Activated T-cell treated with anti-CD3 and anti-CD28 coated beads, Interleukin-2, amount 50 U/mL, for 48 hours (primary cell): ENCODE measurements at places on chromosomes 12 and 14.

DNA sequence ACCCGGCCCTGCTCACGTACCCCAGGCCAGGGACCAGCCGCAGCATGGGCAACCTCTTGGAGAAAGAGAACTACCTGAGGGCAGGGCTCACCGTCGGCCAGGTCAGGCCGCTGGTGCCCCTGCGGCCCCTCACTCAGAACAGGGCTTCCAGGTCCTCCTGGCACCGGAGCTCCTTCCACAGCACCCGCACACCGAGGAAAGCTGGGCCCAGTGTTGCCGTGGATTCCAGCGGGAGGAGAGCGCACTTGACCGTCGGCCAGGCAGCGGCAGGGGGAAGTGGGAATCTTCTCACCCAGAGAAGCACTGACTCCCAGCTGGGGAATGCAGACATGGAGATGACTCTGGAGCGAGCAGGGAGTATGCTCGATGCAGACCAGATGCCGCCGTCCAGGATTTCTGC lies 7.9 kb upstream of the VAMP1 start:
- no peak for DNase-seq

DNA sequence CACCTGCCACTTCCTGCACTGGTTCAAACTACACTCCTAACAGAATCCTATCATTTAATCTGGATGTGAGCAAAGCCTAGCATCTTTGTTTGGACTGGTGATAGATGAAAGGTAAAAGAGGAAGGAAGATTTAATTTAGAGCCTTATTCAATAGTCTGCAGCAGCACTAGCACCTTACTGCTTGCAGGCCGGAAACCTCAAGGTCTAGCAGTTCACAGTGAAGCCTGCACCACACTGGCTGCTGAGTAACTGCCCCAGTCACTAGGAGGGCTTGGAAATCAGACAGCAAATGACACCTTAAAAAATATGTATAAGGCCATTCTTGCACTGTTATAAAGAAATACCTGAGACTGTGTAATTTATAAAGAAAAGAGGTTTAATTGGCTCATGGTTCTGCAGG lies 358.0 kb downstream of the DAD1 start:
- DNase-seq: no peak

DNA sequence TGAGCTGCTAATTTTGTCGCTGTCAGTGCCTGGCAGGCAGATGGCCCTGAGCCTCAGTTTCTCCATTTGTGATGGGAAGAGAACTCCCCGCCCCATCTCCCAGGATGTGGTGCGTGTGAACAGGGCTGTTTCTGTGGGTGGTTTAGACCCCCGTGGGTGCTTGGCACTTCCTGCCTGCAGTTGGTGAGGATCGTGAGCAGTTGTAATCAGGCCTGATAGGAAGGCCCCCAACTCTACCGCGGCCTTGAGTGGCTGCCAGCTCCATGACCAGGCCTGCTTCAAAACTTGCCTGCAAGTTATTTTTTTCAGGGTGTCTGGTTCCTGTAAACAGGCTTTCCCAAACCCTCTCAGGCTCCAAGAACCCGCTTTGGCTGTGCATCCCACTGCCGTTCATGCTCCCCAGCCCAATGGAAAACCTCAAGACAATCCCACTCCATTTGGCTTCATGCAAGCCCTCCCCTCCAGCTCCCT lies 138.4 kb downstream of the ZFP36L1 start:
- DNase-seq: peak; percentile 12

GRCh38 chr14:98721061-98721460 lies 550.9 kb downstream of the BCL11B start:
- DNase-seq: no peak

GRCh38 chr12:113142173-113142885 lies 6.8 kb upstream of the RASAL1 start:
- DNase-seq: no peak

DNA sequence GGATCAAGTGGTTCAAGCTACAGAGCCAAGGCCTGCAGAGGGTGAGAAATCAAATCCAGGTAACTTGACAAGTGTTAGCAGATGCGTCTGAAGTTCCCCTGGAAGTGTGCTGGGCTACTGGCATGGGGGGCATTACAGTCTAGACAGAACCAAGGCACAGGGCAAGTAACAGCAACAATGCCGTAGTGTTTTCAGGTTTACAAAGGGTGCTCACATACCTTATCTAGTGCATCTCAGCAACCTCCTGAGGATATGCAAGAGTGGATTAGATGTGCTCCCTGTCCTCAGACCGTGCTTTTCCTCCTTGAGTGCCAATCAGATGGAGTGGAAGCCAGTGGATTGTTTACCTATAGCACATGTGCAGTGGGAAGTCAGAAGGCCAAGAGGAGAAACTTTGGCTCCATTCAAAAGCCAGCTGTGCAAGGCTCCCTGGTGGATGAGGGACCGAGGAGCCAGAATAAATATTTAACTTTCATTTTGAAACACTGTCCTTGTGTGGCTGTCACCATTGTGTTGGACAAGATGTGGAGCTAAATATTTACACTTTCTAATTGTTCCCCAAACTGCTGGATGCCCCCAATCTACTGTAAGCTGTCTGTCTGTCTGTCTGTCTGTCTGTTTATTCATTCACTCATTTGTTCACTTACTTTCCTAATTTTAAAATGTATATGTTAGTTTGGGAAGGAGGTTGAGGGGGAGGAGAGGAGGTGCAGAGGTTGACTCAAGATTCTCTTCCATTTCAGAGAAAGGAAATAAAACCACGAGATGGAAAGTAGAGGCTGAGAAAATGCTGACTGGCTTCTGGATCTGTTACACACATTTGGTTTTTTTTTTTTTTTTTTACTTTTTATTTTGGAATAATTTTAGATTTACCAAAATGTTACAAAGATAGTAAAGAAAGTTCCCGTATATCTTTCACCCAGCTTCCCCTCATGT lies 184.0 kb upstream of the PARP11 start:
- no peak for DNase-seq

- DNase-seq: no peak
Observed at GRCh38 chr12:168763-169525, 45.0 kb downstream of the SLC6A12 start.

GRCh38 chr12:53298164-53298563 lies 1.3 kb upstream of the MYG1 start:
- DNase-seq: no peak

DNA sequence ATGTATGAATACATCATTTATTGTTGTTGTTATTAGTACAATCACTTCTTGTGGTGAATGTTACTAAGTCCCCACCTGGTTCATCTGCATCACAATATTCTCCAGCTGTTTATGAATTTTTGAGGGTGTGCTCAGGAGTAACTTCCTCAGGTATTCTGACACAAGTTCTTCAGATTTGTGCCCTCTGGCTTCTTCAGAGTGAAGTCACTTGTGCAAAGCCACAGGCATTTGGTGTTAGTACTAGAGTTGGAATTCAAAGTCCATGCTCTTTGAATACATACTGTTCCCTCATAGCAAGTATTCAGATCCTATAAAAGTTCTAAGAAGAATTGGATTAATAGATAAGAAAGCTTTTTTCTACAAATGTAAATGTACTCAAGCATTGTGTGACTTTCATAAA lies 150.3 kb upstream of the AVPR1A start:
- DNase-seq: no peak

GRCh38 chr14:100824901-100825712 lies 811 bp upstream of the MEG3 start:
- no peak for DNase-seq

DNA sequence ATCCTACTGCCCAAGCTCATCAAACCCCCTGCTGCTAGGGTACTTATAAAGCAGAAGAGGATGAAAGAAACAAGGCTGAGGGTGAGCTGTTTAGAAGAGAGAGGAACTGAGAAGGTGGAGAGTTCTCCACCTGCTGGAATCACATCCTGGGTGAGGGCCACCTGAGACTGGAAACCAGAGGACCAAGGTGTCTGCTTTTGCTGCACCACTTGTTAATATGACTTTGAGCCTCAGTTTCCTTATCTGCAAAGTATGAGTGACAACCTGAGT lies 203.2 kb upstream of the SSTR1 start:
- DNase-seq: no peak

- DNase-seq: no peak
Observed at GRCh38 chr12:92078167-92079053, 67.2 kb downstream of the BTG1 start.

GRCh38 chr12:102513272-102513671 lies 32.9 kb upstream of the IGF1 start:
- DNase-seq: no peak

DNA sequence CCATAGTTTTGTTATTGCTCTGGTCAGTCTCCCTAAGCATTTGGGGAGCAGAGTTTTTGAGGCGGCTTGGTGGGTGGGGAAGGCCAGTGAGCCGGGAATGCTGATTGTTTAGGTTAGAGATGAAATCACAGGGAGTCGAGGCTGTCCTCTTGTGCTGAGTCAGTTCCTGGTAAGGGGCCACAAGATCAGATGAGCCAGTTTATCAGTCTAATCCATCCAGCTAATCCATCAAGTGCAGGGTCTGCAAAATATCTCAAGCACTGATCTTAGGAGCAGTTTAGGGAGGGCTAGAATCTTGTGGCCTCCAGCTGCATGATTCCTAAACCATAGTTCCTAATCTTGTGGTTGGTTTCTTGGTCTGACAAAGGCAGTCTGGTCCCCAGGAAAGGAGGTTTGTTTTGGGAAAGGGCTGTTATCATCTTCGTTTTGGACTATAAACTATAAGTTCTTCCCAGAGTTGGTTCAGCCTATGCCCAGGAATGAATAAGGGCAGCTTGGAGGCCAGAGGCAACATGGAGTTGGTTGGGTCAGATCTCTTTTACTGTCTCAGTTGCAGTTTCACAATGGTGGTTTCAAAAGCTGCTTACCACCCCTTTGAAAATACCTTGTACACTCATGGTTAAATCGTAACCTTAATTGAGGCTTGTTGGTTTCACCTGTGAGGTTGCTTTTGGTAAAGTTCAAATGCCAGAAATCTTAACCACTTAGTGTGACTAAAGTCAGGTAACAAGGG lies 33.6 kb upstream of the HIGD1C start:
- no peak for DNase-seq

GRCh38 chr14:72781561-72782508 lies 112.1 kb downstream of the DPF3 start:
- DNase-seq: no peak

DNA sequence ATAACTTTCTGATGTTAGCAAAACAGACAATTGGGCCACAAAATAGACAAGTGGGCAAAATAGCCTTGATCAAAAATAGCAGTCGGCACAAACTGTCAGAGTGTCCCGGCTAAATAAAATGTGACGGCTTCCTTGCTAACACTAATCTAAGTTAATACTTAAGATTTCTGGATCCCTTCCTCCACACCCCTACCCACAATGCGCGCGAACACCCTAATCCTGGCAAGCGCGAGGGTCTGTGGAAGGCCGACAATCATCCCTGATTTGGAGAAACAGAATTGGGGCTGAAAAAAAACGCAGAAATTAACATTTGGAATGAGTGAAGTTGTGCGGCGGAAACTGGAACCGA lies 489 bp downstream of the CEP290 start:
- no peak for DNase-seq

DNA sequence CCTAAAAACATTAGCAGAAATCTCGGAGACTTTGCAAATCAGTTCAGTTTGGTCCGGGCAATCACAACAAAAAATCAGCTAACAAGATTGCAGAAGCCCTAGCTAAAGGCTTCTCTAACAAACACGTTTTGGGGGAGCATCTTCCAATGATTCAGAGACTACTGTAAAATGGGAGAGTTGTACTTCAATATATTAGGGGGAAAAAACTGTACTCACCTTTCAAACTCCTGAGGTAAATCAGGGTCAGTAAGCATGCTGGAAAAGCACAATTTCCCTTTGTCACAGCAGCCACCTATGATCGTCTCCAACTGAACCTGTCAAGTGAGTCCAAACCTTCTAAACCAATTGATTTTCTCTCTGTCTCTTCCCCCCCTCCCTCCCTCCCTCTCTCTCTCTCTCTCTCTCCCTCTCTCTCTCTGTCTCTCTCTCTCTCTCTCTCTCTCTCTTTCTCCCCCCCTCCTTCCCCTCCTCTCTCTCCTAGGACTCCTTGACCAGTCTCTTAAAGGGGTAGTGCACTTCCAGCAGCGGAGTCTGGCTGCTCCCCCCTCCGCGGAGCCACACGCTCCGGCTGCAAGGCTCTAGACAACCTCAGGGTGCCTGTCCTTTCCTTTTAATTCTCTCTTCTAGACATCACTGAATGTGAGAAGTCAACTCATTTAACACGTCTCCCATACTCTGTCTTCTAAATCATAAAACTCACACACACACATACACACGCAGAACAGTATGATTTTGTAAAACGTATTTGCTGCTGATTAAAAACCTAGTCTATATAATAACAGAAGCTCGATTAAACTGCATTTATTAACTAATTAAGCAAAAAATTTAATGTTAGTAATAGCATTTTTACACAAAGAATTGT lies at the start of gene SOX5:
Gene SOX5, minus strand, starts transcription at position 323 of the 862 bp plus-strand sequence. Its CDS starts 69 bp downstream, at position 254.
- DNase-seq: no peak

DNA sequence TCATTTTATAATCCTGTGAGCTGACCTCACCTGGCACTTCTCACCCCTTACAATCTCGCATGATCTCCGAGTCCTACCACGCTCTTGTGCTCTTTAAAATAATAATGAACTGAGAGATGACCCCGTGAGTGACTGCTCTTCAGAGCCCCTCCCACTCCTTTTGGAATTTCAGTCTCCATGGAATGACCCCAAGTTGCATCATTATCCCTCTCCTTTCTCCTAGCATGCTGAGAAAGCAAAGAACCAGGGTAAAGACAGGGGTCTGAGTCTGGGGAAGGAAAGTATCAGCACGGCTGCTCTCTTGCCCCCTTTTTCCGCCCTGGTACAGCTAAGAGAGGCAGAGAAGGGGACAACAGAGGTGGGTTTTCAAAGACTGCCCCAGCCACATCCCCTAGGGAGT lies 178.3 kb upstream of the PLEKHA5 start:
- no peak for DNase-seq

- DNase-seq: no peak
Observed at GRCh38 chr12:108267450-108267849, 71.7 kb downstream of the CMKLR1 start.

DNA sequence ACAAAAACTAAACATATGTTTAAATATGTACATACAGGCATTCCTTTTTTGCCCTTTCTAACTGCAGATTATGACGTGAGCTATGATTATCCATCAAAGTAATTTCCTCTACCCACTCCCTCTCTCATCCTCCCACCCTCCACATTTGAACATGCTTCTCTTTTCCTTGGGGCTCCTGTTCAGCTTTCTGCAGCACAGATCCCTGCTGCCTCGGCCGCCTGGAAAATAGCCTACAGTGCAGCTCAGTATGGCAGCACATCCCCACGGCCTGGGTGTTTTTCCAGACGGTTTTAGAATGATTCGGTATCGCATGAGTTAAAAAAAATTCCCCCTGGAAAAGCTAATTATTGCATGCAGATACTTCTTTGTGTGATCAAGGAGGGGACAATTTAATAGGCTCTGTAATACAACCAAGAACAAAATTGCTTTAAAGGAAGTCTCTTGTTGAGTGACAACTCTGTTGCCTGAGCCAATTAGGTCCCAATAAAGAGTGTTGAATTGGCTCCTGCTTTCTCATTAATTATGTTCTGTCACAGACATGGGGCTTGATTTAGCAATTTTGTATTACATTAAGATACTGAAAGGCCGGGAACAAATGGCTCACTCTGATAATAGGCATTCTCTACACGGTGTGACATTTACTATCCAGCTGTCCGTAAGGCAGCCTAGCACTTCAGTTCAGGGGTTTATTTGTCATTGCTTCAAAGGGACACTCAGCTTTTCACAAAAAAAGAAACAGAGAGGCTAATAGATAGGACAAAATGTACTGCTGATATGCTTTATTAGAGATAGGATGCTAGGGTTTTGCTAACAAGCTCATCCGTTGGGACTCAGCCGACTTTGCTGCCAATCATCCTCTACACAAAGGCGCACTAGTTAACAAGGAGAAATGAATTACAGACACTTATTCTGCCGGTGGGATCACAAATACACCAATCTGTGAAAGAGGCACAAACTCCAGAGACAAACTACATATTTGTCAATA lies 285.8 kb upstream of the G2E3 start:
- no peak for DNase-seq
